ENCODE measurements at places on chromosomes 1 and 21. TPM values are rescaled to one million over a fixed set of nuclear protein-coding genes. Genes with fewer than 3 reads are reported as not detected.

NID1 gene
- 8.0 TPM for total RNA-seq

TBX19 gene
- total RNA-seq, result 0.35 TPM

ADGRB2 gene
- total RNA-seq, result 4.9 TPM

RBP7 gene
- 4.7 TPM for total RNA-seq

ZNF648 gene
- total RNA-seq, result not detected
